GM13976 (cell line): ENCODE measurements at places on chromosomes 2 and 18.

GRCh38 chr2:85735691-85736090, 18.1 kb upstream of the ATOH8 start:
- no peak for DNase-seq

- DNase-seq: no peak
These were observed 30.5 kb downstream of the LRP1B start for GRCh38 chr2:142100139-142100873.

DNA sequence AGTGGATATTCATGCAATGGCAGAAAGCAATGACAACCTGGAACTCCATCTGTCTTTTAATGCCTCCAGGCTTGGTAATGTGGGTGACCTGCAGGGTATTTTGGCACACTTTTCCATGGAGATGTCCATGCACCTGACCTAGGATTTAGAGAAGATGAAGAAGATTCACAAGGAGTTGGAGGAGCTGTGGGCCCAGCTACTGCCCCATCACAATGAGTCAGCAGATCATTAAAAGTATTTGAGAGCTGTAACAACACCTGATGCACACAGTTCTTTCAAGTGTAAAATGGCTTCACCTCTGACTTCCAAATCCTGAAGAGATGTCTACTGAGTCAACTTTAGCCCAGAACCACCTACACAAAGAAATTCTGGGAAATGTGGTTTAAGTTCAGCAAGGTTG, 22.1 kb upstream of the OSR1 start:
- no peak for DNase-seq

GRCh38 chr2:221606424-221606823, 34.3 kb upstream of the EPHA4 start:
- no peak for DNase-seq

GRCh38 chr2:166651991-166652390, 157.9 kb upstream of the SCN7A start:
- DNase-seq: no peak

GRCh38 chr18:69205925-69206324, 194.8 kb upstream of the DOK6 start:
- no peak for DNase-seq

DNA sequence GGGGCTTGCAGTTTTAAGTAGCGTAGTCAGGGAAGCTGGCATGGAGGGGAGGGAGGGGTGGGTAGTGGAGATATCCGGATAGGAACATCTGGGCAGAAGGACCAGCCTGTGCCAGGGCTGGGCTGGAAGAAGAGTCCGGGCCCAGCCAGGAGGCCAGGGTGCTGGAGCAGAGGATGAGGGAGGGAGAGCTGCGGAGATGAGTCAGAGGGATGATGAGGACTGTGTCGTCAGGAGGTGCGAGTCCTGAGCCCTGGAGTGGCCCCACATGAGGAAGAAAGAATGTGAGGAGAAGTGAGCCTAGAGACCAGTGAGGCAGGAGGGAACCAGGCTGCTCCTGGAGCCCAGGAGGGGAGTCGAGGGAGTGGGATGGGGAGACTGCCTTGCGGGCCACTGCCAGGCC, 82.4 kb downstream of the CTIF start:
- no peak for DNase-seq

GRCh38 chr2:31054842-31055388, 83.3 kb downstream of the GALNT14 start:
- no peak for DNase-seq

- peak; percentile 57 for DNase-seq
These were observed 33.9 kb downstream of the BMP10 start for GRCh38 chr2:68837164-68837860.

GRCh38 chr2:240597054-240597418, 10.5 kb downstream of the CAPN10 start:
- no peak for DNase-seq

- no peak for DNase-seq
These were observed 26.4 kb upstream of the PPM1B start for GRCh38 chr2:44142306-44142705.
